ENCODE measurements at places on chromosomes 5 and 9.
A peak's percentile ranks its signal among the peaks of the same experiment; 100 is the strongest.

- DNase-seq: no peak
Observed at GRCh38 chr5:43676083-43676840, 73.3 kb downstream of the NNT start.

DNA sequence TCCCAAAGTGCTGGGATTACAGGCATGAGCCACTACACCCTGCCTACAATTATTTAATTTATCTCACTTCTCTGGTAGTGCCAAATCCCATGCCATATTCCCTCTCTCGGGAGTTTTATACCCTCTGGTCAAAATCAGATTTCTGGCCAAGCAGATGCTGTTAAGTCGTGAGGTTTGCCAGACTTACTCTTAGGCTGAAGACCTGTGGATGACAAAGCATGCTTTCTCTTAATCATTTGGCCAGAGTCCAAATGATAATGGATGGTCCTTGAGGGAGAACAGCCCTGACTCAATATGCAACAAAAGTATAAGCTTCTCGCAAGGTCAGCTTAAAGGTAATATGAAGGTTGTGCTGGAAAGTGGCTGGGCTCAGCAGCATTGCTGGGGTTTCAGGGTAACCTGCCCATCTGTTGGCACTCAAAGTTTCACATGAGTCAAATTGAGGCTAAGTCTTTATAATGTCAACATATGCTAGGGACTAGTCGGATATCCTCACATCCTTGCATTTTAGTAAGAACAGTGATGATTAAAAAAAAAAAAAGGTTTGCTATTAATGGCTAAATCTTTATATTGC is 280.1 kb downstream of the KIF4B start:
- DNase-seq: no peak

GRCh38 chr5:1800472-1801221 is 560 bp upstream of the NDUFS6 start:
- DNase-seq: peak; percentile 29

DNA sequence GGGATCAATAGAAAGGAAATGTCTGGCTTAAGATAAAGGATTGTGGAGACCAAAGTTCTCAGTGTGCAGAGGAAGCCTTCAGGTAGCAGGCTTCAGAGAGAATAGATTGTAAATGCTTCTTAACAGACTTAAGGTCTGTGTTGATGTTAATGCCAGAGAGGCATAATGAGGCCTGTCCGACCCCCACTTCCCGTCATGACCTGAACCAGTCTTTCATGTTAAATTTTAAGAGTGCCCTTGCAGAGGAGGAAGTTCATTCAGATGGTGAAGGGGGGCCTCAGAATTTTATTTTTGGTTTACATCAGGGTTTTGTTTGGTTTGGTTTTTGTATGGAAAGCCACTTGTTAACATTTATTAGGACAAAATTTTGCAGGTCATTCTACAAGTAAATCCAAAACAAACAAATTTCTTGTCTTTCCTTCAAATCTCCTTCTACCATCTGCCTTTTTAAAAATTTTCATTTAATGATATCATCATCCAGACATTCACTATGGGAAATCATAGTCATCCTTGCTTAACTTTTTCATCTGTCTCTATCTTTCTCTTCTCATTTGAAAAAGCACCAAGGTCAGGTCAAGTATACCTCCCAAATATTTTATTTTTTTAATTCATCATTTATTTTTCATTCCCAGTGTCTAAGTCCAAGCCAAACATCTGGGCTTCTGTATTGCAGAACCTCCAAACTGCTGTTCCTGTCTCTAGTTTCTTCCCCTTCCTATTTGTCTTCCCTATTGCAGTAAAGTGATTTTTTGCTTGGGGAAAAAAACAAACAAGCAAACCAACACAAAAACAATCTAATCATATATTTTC is 6.9 kb upstream of the ABCA1 start:
- no peak for DNase-seq

DNA sequence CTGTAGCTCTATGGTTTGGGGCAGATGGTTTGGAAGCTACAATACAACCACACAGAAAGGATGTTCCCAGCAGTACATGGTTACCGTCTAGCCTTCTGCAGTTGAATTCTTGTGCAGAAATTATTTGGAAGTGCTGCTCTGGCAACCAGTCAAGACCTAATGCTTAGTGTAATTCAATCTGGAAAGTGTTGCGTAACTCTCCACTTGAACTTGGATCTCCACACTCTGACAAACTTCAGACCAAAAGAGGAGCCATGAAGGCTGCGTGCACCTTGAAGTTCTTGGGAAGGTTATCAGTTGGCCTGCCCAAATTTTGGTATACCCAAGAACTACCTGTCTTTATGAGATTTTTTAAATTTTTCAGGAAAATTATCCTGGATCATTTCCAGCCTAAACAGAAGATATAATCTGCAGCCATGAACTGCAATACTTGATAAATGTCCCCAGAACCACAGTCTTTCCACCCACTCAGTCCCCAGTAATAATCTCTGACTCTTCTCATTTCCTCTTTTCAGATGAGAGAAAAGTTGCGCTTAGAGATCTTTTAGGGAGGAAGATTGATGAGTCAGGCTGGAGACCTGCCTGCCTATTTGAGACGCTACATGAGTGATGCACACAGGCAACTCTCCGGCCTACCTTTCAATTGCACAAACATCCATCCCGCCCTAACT is 159.9 kb downstream of the FANCC start:
- no peak for DNase-seq
